ENCODE measurements at places on chromosomes 1 and 21.

DNA sequence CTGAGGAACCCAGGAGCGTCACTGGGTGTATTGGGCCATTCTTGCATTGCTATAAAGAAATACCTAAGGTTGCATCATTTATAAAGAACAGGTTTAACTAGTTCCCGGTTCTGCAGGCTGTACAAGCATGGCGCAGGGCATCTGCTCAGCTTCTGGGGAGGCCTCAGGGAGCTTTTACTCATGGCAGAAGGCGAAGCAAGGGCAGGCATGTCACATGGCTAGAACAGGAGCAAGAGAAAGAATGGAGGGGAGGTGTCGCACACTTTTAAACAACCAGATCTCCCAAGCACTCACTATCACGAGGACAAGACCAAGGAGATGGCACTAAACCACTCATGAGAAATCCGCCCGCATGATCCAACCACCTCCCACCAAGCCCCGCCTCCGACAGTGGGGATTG lies 65.2 kb downstream of the PSMG1 start:
- no peak for DNase-seq

DNA sequence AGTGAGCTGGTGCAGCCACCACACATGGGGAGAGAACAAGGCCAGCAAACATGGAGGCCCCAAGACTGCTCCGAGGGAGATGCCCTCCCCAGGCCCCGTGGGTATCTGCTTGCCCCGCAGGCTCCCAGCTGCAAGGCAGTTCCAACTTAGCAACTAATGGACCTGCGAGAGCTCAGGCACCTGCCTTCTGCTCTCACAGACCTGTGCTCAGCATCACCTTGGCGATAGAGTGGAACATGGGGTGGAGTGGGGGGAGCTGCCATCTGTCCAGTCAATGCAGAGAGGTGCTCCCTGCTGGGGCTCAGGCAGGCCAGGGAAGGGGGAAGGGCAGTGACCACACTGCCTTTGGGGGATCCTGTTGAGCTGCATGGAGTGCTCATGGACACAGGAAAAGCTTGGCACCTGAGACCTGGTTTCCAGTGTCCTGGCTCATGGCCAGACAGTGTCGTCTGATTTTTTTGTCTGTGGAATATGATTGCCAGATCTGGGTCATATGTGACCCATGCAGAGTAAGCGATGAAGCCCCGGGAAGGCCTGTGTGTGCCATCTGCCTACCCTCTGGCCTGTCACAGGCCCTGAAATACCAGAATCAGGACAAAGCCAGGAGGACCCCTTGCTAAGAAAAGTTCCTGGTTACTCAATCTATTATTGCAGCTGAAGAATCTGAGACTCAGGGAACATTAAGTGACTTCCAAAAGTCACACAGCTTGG lies 39.9 kb upstream of the TENT5C start:
- no peak for DNase-seq

- DNase-seq = no peak
Measured at GRCh38 chr1:179879797-179880196, 2.2 kb upstream of the TOR1AIP2 start.

DNA sequence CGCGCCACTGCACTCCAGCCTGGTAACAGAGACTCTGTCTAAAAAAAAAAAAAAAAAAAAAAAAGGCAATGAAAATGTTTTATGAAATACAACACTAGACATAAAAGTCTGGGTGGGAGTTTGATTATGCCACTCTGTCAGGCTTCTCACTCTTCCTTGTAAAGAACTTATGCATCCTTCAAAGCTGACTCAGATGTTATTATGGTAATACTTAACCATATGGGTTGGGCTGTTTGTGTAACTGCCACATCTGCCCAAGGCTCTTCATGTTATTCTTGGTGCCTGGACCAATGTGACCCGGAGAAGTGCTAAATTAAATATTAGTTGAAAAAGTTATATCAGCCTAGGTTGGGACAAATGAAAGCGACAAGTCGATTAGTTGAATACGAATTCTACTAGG lies 23.8 kb downstream of the FAM89A start:
- DNase-seq = no peak

- DNase-seq = no peak
Measured at GRCh38 chr1:155892796-155893195, 18.4 kb downstream of the RIT1 start.

GRCh38 chr1:45952072-45952471 lies 148.7 kb downstream of the MAST2 start:
- no peak for DNase-seq

- no peak for DNase-seq
Measured at GRCh38 chr1:94044891-94045290, 76.1 kb downstream of the ABCA4 start.

GRCh38 chr1:175508320-175509110 lies 234.9 kb downstream of the TNR start:
- no peak for DNase-seq

DNA sequence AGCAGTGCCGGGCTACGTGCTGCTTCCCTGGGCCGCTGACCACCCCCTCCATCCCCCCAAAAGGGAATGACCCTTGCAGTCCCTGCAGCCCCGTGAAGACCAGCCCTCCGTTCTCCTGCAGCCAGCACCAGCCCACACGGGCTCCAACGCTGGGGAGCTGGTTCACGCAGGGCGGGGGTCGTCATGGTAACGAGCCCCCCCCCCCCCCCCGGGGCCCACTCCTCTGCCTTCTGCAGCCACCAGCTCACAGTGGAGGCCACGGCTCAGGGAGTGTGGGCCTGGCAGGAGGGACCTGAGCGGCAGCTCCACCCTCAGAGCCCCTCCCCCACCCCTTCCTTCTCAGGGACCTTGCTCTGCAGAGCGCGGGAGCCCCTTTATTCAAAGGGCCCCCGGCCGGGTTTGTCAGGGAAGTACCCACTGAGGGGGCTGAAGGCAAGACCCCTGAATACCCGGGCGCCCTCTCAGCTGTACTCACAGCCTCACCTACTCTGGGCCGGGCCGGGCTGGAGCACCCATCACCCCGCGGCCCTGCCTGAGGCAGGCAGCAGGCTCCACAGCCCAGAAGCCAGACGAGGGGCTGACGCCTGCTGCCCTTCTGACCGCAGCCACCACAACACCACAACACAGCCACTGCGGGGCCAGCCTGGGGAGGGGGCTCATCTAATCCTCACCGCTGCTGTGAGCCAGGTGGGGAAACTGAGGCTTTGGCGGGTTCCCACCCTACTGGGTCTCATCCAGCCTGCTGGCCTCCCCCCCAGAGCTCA lies 12.6 kb downstream of the MEGF6 start:
- no peak for DNase-seq

DNA sequence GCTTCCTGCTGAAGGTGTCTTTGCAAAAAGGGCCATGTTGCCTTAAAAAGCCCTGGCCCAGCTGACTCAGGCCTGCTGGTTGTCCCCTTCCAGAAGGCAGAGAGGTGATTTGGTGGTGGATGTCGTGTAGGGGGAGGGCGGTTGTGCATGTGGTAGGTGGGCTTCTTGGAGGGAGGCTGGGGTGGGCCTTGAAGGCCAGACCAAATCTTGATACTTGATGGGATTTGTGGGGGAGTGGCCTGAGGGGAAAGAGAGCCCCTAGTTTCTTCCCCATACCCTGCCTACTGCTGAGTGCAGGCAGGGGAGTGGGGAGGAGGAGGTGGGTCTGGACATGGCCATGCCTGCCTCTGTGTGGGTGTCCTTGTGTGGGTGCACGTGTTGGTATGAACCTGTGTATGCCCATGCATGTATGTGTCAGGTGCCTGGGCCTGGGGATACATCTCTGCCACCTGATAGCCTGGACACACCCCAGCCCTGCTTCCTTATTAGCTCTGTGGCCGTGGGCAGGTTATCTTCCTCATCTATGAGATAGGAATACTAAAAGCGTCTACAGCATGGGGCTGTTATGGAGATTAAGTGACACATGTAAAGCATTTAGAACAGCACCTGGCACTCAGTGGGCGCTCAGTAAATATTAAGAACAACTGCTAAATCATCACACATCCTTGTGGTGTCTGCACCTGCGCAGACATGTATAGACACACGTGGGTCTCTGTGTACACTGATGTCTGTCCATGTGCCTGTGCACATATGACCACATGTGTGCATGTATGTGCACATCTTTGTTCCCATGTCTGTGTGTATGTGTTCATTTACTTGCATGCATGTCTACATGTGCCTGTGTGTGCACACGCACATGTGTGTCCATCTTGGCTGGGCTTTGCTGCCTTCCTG lies 17.0 kb downstream of the FAM151A start:
- no peak for DNase-seq

- DNase-seq = no peak
Measured at GRCh38 chr1:32073299-32074229, 825 bp downstream of the TMEM39B start.

DNA sequence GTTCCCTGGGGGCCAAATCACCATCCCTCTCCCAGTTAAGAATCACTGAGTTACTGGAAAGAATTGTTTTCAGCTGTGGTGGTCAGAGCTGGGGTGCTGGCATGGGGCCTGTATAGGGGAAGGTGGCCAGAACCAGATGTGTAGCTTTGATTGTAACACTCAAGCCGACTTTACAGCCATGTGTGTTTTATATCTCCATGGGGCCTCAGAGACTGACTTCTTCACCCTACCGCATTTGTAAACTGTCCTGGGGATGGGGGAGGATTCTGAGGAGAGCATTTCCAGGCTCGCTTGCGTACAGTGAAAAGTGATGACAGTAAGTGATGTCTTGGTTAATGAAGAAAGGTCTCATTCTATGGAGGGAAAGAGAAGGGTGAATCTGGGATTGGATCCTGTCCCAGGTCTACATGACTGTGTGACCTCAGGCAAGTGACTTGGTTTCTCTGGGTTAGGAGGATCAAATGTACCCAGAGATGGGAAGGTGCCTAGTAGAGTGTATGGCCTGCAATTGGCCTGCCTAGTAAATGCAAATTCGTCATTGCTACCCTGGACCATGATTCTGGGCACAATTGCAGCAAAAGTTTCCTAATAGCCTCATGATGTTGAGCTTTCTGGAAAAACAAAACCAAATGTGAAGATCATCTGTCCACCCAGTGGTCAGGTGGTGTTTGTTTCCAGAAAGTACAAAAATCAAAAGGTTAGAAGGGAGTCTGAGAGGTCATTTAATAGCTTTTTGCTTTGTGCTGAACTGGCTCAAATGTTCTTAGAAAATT lies 49.7 kb upstream of the RCC2 start:
- no peak for DNase-seq

GRCh38 chr1:1093610-1093943 lies 19.5 kb upstream of the RNF223 start:
- DNase-seq = no peak

DNA sequence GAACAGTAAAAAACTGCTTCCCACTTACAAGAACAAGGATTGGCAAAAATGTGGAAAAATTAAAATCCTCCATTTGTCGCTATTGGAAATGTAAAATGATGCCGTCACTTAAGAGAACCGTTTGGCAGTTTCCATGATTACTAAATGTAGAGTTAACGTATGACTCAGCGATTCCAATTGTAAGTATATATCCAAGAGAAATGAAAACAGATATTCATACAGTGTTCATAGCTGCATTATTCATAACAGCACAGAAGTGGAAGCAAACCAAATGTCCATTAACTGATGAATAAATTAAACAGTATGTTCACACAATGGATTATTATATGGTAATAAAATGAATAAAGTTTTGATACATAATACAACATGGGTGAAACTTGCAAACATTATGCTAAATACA lies 971.0 kb downstream of the AMY1C start:
- no peak for DNase-seq

DNA sequence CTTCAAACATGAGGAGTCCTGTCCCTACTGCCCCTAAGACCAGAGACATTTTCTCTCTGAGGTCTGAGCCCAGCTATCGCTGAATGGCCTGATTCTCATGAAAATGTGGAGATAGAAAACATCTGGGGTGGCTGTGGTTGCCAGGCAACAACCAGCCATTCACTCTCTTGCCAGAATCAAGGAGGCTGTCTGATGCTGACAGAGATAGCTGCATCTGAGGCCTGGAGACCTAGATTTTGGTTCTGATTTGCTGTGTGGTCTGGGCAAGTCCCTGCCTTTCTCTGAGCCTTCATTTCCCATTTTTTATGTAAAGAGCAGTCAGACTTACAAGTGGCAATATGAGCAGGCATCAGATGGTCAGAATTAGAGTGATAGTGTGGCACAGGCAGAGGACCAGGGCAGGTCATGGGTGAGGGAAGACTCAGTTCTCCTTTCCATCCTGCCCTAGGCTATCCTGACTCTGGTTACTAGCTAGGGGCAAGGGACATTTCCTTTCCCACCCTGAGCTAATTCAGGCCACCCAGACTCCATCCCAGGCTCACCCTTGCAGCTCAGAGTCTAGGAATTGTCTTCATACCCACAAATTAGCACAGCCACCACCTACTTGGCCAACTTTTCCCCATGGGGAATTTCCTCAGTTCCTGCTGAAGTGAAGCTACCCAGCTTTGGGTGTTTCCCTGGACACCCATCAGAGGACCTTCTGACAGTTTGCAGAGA lies 20.0 kb upstream of the RNF19B start:
- peak; percentile 21 for DNase-seq

DNA sequence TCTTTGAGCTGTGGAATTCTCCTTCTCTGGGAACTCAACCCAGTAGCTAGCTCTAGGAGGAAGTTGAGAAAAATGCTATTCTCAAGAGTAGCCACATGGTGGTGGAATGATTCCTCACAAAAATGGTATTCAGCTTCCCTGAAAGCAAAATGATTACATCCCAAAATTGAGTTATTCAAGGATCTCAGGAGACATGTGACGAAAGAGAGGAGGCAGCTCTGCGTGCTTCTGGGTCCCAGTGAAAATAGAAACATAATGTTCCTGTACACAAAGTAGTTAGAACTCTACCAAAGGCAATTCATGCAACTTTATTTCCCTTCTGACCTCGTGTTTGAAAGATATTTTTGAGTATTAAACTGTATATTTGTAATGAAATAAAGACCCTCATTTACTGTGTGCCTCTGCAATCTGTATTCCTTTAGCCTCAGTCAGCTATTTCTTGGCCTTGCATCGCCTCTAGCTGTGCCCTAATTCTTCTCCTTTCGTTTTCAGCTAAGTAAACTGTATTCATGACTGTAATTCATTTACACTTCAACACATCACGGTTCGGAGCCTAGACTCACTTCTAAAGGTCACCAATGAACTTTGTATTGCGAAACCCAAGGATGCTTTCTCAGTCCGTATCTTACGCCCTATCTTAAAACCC lies 167.3 kb downstream of the FASLG start:
- no peak for DNase-seq

DNA sequence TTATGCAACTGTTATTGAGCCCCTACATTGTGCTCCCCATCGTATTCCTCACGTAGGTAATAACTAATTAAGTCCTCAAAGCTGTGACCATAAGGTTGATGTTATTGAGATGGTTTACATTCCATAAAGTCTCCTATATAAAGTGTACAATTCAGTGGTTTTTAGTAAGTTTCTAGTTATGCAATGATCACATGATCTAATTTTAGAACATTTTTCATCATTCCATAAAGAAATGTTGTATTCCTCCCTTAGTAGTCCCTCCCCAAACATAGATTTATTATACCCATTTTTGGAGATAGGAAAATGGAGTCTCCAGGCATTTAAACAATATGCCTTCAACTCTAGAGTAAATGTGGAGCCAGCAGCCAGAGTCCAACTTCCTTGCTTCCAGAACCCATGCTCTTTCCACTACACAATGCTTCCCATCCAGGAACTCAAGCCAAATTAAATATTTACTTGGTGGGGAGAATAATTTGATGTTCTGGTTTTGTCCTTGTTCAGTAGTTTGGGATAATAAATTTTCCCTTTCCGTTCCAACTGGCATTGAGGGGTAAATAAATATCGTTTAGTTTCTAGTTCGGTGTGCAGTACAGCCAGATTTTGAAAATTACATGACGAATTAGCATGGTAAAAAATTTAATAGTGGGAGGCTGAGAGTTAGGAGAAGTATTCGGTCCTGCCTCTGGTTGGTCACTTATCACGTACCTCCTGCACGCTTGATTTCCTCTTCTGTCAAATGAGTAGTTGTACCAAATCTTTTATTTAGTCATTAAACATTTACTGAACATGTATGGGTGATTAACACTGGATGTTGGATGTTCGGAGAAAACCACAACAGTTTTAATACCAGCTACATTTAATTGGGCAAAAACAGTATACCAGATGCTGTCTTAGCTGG lies 66.3 kb downstream of the CACHD1 start:
- no peak for DNase-seq
